ENCODE measurements at places on chromosomes 4 and X.

GRCh38 chr4:118254368-118254767 is 98.4 kb downstream of the PRSS12 start:
- no peak for DNase-seq

DNA sequence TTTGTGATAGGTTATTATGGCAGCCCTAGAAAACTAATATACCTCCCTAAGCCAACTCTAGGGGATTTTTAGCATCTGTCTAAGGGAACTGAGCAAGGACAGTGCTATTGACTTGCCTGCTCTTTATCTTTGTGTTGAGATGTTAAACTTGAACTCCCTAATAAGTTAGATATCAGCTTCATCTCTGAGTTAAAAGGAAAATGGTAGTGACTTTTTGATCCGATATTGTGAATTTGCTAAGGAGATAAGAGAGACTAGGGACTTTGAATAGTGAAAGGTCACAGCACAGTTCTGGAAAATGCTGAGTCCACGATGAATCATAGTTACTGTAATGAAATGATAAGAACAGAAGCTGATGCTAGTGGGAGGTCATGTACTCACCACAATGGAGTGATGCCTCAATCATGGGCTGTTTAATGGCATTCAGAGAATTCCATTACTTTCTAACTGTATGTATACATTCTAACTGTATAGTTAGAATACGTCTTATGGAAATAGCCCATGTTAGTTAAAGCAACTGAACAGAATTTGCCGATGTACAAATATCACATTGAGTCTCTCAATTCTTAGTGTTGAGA is 147.2 kb downstream of the GLRA3 start:
- DNase-seq = no peak

- DNase-seq = no peak
Observed at GRCh38 chr4:1632109-1633104, 51.7 kb downstream of the FAM53A start.

GRCh38 chrX:12065251-12065650 is 73.0 kb upstream of the FRMPD4 start:
- no peak for DNase-seq
